ENCODE measurements at places on chromosomes 5 and 9.

GRCh38 chr9:111836311-111836710, 41.6 kb upstream of the SHOC1 start:
- DNase-seq = no peak

DNA sequence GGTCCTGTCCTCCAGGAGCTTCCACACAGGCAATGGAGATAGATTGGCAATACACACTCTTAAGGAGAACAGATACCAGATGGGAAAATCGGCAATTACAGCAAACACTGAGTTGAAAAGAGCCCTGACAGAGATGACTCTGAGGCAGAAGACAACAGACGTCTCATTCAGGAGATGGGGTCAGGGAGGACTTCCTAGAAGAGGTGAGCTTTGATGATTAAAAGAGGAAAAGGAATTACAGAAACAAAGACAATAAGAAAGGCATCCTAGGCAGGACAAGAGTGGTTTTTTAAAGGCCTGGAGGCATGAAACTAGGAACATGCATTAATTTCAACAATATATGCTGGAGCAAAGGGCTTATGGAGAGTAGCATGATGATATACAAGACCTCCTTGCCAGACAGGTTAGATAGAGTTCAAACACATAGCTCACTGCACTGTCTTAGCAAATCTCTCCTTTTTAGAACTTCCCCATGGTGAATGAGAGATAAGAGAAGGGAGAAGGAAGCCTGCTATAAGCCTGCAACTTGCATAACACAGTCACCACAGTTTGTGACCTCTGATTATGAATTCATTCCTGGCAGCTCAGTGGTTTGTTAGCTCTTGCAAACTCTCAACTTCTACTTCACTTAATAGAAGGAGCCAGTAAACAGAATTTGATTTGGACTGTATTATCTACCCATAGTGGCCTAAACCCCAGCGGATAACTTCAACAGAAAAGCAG, 48.5 kb downstream of the SIL1 start:
- DNase-seq = no peak

- no peak for DNase-seq
Measured at GRCh38 chr9:19102181-19102630, 498 bp downstream of the HAUS6 start.

GRCh38 chr5:76256116-76256889, 146.8 kb upstream of the IQGAP2 start:
- DNase-seq = no peak

DNA sequence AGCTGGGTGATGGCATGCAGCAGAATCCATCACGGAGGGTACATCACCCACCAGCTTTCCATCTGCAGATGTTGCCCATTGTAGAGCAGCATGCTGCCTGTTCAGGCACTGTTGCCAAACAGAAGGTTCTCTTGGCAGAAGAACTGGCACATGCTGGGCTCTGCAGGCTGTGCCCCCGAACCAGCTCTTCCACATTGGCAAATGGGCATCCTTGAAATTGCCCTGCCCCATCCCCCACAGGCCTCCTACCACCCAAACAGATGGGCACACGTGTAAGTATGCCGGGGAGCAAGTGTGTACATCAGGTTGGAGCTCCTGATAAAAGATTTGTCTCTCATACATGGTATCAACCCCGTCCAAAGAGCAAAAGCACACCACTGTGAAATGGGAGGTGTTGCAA, 220.3 kb upstream of the TAS2R1 start:
- DNase-seq = no peak

GRCh38 chr5:85985167-85985566, 632.6 kb upstream of the COX7C start:
- no peak for DNase-seq

DNA sequence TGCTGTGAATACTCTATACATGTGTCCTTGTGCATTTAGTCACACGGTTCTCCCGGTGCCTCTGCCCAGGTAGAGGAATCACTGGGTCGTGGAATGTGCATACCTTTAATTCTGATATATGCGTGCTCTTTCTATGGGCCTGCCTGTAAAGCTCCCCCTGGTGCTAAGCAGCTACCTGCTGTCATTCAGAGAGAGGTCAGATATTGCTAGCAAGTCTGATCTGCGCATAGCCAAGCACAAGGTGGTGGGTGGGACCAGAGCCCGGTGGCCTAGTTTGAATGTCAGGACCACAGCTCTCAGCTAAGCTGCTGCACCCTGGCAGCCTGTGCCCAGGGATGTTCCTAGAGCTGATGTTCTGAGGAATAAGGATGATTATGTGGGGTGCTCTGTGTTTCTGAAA, 33.4 kb downstream of the TJP2 start:
- DNase-seq = no peak

DNA sequence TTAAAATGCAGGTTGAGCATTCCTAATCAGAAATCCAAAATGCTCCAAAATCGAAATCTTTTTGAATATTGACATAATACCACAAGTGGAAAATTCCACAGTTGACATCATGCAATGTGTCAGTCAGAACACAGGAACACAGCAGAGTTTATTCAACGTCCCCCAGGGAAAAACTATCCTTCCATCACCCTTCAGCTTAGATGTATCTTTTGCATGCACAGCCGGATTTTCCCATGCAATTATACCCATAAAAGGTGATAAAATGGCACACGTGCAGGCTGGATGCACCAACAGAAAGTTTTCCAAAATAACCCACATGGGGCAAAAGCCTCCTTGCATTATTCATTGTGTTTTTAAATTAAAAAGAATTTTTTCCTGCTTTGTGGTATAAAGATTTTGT, 71.2 kb downstream of the RAB24 start:
- no peak for DNase-seq

GRCh38 chr9:92980085-92980745, 32.9 kb downstream of the FGD3 start:
- no peak for DNase-seq

DNA sequence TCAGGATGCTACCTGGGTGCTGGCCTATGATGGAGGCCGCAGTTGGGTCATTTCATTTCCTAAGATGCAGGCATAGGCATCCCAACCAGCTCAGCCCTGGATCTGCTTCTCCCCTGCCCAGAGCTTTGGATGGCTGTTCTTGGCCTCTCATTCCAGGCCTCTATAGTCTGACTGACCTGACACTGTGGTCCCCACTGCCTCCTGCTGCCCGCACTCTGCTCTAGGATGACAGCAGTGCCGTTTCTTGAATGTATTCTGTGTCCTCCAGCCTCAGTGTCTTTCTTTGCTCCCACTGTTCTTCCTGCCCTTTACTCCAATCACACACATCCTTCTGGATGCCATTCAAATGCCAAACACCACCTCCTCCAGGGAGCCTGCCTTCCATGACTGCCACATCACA, 235.7 kb downstream of the HSPA4 start:
- DNase-seq = no peak

- DNase-seq = no peak
Measured at GRCh38 chr9:77511525-77511924, 136.6 kb downstream of the GNA14 start.

GRCh38 chr9:98206754-98207153, 14.3 kb upstream of the CORO2A start:
- no peak for DNase-seq

- DNase-seq = no peak
Measured at GRCh38 chr9:111474385-111474784, 9.8 kb downstream of the ECPAS start.

- DNase-seq = no peak
Measured at GRCh38 chr9:128190516-128191405, 611 bp downstream of the CIZ1 start.
